ENCODE measurements at places on chromosomes 6 and 20. TPM values are rescaled to one million over a fixed set of nuclear protein-coding genes. Genes with fewer than 3 reads are reported as not detected.

GRCh38 chr6:139713424-139713823, 339.0 kb upstream of the CITED2 start:
- no peaks in the 10 kb centered on the region for H3K4me1 ChIP-seq
- H3K27me3 ChIP-seq: peaks cover 17% of the 10 kb centered on the region
- H3K27ac ChIP-seq: no peak overlapping the region
- H3K36me3 ChIP-seq: no peaks in the 10 kb centered on the region
- DNase-seq: no peak
- H3K4me3 ChIP-seq: no peak overlapping the region

GRCh38 chr6:137933696-137934095, 66.6 kb downstream of the TNFAIP3 start:
- no peak overlapping the region for H3K4me3 ChIP-seq
- H3K36me3 ChIP-seq: peaks cover 32% of the 10 kb centered on the region
- H3K4me1 ChIP-seq: peaks cover 38% of the 10 kb centered on the region
- no peaks in the 10 kb centered on the region for H3K27me3 ChIP-seq
- no peak for DNase-seq
- H3K27ac ChIP-seq: no peak overlapping the region

DNA sequence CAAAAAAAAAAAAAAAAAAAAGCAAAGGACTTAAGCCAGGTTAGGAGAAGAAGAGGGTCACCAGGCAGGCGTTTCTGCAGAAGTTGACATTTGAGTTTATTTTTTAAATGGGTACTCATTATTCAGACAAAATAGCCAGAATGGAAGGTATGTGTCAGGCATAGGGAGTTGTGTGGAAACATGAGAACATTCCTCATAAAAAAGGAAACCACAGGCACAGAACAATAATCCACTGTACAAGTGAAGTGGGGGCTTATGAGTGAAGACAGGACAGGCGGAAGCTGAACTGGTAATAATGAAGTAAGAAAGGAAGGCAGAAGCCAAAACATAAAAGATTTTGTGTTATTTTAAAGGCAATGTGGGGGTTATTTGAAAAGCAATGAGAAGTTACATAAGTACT, 104.6 kb downstream of the EPB41L2 start:
- H3K36me3 ChIP-seq: no peaks in the 10 kb centered on the region
- H3K4me1 ChIP-seq: no peaks in the 10 kb centered on the region
- no peak for DNase-seq
- no peak overlapping the region for H3K27ac ChIP-seq

PAK5 gene
- total RNA-seq: not detected

SIGLEC1 gene
- total RNA-seq: not detected
